Right atrium auricular region (tissue), 2 donors: ENCODE measurements at places on chromosomes 1 and 21. TPM values are rescaled to one million over a fixed set of nuclear protein-coding genes. Genes with fewer than 3 reads are reported as not detected.

GRCh38 chr21:18467715-18468114 is 64.1 kb upstream of the TMPRSS15 start:
- no peak for DNase-seq
- H3K36me3 ChIP-seq, result no peaks in the 10 kb centered on the region
- no peaks in the 10 kb centered on the region for H3K4me1 ChIP-seq
- H3K27ac ChIP-seq, result no peak overlapping the region
- H3K4me3 ChIP-seq, result no peak overlapping the region

INSRR gene
- total RNA-seq, result not detected

GRCh38 chr1:229619614-229620013 is 6.3 kb downstream of the TAF5L start:
- DNase-seq, result no peak
- H3K4me3 ChIP-seq, result no peak overlapping the region
- no peaks in the 10 kb centered on the region for H3K27me3 ChIP-seq
- H3K4me1 ChIP-seq, result peaks cover 44% of the 10 kb centered on the region

GRCh38 chr1:240306673-240307072 is 215.0 kb downstream of the FMN2 start:
- no peaks in the 10 kb centered on the region for H3K36me3 ChIP-seq
- DNase-seq, result no peak
- H3K4me1 ChIP-seq, result no peaks in the 10 kb centered on the region
- H3K27ac ChIP-seq, result no peak overlapping the region
- no peaks in the 10 kb centered on the region for H3K27me3 ChIP-seq

- H3K4me3 ChIP-seq, result no peak overlapping the region
- no peaks in the 10 kb centered on the region for H3K36me3 ChIP-seq
- H3K4me1 ChIP-seq, result no peaks in the 10 kb centered on the region
- no peak for DNase-seq
Measured at GRCh38 chr1:46456411-46456963, 33.1 kb upstream of the DMBX1 start.

DNA sequence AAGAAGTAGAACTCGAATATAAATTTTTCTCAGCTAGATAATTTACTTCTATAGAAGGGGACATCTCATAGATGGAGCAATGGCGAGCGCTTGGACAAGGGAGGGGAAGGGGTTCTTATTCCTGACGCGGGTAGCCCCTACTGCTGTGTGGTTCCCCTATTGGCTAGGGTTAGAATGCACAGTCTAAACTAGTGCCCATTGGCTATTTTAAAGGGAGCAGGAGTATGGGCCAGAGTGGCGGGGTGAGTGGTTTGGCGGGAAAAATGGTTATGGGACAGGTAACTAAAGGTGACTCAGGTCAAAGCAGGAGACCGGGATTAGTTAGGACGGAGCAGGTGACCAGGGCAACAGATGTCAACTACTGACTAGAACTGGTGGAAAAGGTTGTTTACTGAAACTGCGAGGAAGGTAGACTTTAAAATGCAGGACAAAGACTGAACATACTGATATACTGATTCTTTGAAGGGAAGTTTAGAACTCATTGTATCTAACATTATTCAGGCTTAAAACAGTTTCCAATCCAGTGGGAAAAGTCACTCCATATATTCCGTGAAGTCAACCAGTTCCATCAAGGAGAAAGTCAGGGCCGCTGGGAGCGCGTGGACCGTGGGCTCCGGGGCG is 940 bp upstream of the ATAD3A start:
- H3K27ac ChIP-seq, result peak overlapping the region; percentile 90
- peak overlapping the region; percentile 95 for H3K4me3 ChIP-seq
- no peaks in the 10 kb centered on the region for H3K4me1 ChIP-seq

DNA sequence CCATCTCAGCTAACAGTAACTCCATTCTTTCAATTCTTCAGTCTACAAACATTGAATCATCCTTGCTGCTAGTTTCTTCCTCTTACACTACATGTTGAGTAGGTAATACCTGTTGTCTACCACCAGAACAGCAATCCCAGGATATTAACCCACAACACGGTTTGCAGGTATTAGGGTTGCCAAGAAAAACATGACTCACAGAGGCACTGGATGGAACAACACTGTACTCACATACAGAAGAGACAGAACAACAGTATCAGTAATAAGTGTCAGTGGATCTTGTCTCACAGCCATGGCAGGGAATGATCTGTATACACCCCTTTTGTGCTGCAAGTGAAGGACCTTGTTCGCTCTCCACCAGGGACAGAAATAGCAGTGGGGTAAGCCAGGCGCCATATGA is 212.1 kb downstream of the GPR52 start:
- no peaks in the 10 kb centered on the region for H3K27me3 ChIP-seq
- peak overlapping the region; percentile 77 for H3K27ac ChIP-seq
- H3K4me3 ChIP-seq, result no peak overlapping the region
- no peak for DNase-seq

PLXNA2 gene
- 10.8 TPM for total RNA-seq

GRCh38 chr21:32215306-32215685 is 63.6 kb downstream of the MIS18A start:
- no peak for DNase-seq
- H3K27me3 ChIP-seq, result no peaks in the 10 kb centered on the region
- H3K4me3 ChIP-seq, result no peak overlapping the region

OR10Z1 gene
- total RNA-seq, result not detected

DNA sequence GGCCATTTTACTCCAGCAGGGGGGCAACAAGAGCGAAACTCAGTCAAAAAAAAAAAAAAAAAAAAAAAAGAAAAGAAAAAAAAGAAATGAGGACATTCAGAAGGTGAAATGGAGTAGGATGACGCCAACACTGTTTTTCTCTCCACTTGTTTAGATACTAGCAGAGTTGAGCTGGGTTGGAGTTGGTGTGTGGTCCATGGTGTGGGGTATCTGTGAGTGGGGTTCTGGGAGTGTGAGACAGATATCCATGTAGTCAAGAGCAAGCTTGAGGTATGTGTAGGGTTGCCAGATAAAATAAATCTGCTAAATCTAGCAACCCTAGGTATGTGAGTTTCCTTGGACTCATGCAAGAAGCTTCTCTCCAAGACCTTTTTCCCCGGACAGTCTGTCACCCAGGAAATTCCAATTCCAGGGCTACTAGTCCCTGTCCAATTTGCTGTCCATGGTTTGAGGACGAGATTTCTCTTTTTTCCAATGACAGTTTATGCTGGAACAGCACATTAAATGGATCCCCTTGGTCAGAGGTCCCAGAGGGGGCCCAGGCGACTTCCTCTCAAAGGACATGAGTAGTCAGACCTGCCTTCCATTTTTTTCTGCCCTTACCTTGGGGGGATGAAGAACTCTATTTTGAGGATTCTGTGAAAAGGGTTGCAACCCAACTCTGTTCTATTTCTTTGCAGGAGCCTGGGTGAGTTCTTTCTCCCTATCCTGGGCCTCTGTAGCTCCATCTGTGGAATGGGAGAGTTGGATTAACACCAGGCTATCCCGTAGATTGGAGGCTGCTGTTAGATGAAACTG is 2.1 kb upstream of the FOXD2 start:
- H3K27ac ChIP-seq, result no peak overlapping the region
- DNase-seq, result no peak
- no peak overlapping the region for H3K4me3 ChIP-seq

DNA sequence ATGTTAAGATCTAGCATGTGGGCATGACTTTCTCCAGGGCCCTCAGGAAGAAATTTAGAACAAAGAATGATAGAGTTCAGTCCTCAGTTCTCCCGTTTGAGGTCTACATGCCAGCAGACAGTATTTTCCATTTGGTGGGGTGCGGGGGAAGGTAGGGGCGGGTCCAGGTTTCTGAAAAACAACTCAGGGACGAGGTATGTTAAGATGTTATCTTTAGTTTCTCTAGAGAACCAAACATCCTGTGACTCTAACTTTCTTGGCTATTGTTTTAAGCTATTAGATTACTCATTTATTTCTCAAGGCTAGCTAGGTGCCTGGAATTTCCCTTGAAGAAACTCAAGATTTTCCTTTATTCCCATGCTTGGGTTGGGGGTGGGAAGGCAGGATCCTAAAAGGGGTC is 42.3 kb upstream of the SYT14 start:
- H3K27ac ChIP-seq, result no peak overlapping the region
- no peak overlapping the region for H3K4me3 ChIP-seq
- H3K4me1 ChIP-seq, result no peaks in the 10 kb centered on the region
- no peaks in the 10 kb centered on the region for H3K36me3 ChIP-seq
- DNase-seq, result no peak

- no peak for DNase-seq
- no peaks in the 10 kb centered on the region for H3K4me1 ChIP-seq
- no peaks in the 10 kb centered on the region for H3K27me3 ChIP-seq
- H3K36me3 ChIP-seq, result no peaks in the 10 kb centered on the region
- no peak overlapping the region for H3K4me3 ChIP-seq
Measured at GRCh38 chr1:243963571-243963970, 87.5 kb upstream of the ZBTB18 start.

GPR157 gene
- 10.3 TPM for total RNA-seq

- no peaks in the 10 kb centered on the region for H3K36me3 ChIP-seq
- DNase-seq, result no peak
- no peaks in the 10 kb centered on the region for H3K27me3 ChIP-seq
- H3K4me1 ChIP-seq, result no peaks in the 10 kb centered on the region
Measured at GRCh38 chr1:192907545-192908243, 98.9 kb downstream of the RGS2 start.

CSF1 gene
- 48.4 TPM for total RNA-seq

DNA sequence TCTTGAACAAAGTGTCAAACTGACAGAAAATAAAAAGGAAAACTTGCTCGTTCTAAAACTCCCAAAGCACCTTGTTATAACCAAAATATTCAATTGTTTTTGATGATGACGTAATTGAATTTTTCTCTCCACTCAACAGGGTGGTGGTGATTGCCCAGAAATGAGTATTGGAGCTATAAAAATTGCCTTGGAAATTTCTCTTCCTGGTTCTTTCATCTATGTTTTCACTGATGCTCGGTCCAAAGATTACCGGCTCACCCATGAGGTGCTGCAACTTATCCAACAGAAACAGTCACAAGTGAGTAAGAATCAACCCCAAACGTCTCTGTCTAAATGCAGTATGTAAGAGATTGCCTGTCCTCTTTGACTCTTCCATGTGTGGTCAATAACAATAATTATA is 130.1 kb downstream of the HMCN1 start:
- H3K36me3 ChIP-seq, result no peaks in the 10 kb centered on the region
- DNase-seq, result no peak
- peaks cover 13% of the 10 kb centered on the region for H3K4me1 ChIP-seq
- H3K27ac ChIP-seq, result no peak overlapping the region
- no peaks in the 10 kb centered on the region for H3K27me3 ChIP-seq

GRCh38 chr1:153533689-153534201 is 2.0 kb downstream of the S100A6 start:
- H3K4me3 ChIP-seq, result peak overlapping the region; percentile 67
- H3K4me1 ChIP-seq, result peaks cover 38% of the 10 kb centered on the region

GRCh38 chr1:192443616-192444015 is 126.8 kb downstream of the RGS21 start:
- DNase-seq, result no peak
- H3K27ac ChIP-seq, result no peak overlapping the region
- no peak overlapping the region for H3K4me3 ChIP-seq
- no peaks in the 10 kb centered on the region for H3K36me3 ChIP-seq
- H3K4me1 ChIP-seq, result no peaks in the 10 kb centered on the region

DNA sequence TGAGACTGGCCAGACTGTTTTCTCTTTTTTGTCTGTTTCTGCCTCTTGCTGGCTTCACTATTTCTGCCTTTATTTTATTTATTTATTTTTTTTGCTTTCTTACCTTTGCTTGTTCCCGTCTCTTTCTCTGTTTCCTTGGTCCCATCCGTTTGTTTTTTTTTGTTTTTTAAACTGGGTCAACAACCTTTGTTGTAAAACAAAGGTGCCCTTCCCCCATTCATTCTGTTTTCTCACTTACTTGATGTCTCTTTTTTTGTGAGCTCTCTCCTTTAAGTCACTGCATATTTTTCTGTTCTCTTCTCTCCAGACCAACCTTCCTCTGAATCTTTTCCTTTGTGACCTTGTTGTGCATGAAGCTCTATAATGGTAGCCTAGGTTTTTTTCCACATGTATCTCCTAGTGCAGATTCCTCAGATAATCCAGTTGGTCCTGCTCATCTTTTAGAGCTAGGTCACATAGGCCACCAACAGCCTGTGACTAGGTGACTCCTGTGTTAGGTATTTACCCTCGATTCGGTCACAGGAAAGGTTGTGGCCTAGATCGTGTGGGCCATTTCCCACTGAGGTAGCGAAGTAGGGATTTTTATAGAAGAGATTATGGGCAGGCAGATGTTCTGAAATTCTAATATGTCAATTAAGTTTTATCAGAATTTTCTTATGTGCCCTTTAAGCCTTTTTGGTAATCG is 15.9 kb downstream of the GNAI3 start:
- DNase-seq, result no peak
- H3K36me3 ChIP-seq, result no peaks in the 10 kb centered on the region
- no peak overlapping the region for H3K4me3 ChIP-seq
- peaks cover 69% of the 10 kb centered on the region for H3K4me1 ChIP-seq

GRCh38 chr1:201609661-201610318 is 70.9 kb downstream of the NAV1 start:
- H3K4me3 ChIP-seq, result no peak overlapping the region
- no peaks in the 10 kb centered on the region for H3K36me3 ChIP-seq
- no peaks in the 10 kb centered on the region for H3K4me1 ChIP-seq

GRCh38 chr1:39214714-39214997 is 10.2 kb downstream of the MACF1 start:
- no peaks in the 10 kb centered on the region for H3K27me3 ChIP-seq
- H3K27ac ChIP-seq, result peak overlapping the region; percentile 87
- no peaks in the 10 kb centered on the region for H3K4me1 ChIP-seq
- H3K36me3 ChIP-seq, result no peaks in the 10 kb centered on the region
- DNase-seq, result no peak
- H3K4me3 ChIP-seq, result peak overlapping the region; percentile 32

DNA sequence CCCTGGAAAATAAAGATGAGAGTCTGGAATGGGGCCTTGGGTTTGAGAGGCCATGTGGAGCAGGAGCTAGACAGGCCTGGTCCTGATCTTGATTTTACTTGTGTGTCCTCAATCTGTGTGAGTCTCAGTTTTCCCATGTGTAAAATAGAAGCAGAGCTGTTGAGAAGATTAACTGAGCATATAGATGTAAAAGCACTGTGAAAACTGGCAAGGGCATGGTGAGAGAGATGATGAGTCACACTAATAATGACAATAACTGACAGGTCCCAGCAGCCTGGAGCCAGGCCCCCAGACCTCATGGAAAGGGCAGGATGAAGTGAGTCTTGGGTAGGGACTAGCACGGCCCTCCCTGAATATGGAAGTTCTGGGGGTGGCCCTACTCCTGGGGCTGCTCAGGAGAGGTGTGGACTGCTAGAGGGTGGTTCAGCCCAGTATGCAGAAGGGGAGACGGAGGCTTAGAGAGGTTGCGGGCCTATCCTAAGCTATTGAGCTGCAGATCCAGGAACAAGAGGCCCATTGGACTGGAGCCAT is 2.8 kb upstream of the AHDC1 start:
- H3K27ac ChIP-seq, result no peak overlapping the region
- H3K27me3 ChIP-seq, result no peaks in the 10 kb centered on the region
- DNase-seq, result no peak
- H3K4me1 ChIP-seq, result peaks cover 31% of the 10 kb centered on the region
- no peaks in the 10 kb centered on the region for H3K36me3 ChIP-seq

DNA sequence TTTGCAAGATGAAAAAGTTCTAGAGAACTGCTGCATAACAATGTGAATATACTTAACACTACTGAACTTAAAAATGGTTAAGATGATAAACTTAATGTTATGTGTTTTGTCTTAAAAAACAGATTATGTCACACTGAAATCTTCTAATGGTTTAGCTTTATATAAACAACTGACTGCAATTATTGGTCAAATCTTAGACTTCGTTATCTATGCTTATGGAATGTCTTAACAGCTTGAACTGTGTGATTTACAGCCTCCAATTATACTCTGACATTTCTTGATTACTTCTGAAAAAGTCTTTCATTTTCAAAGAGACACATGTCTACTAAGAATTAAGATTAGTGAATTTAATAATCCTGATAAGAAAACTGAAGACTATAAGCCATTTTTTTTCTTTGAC is 71.1 kb downstream of the ZSWIM5 start:
- no peaks in the 10 kb centered on the region for H3K4me1 ChIP-seq
- no peak overlapping the region for H3K27ac ChIP-seq
- no peak for DNase-seq
